ENCODE measurements at places on chromosomes 16 and 17.
A peak's percentile ranks its signal among the peaks of the same experiment; 100 is the strongest.

DNA sequence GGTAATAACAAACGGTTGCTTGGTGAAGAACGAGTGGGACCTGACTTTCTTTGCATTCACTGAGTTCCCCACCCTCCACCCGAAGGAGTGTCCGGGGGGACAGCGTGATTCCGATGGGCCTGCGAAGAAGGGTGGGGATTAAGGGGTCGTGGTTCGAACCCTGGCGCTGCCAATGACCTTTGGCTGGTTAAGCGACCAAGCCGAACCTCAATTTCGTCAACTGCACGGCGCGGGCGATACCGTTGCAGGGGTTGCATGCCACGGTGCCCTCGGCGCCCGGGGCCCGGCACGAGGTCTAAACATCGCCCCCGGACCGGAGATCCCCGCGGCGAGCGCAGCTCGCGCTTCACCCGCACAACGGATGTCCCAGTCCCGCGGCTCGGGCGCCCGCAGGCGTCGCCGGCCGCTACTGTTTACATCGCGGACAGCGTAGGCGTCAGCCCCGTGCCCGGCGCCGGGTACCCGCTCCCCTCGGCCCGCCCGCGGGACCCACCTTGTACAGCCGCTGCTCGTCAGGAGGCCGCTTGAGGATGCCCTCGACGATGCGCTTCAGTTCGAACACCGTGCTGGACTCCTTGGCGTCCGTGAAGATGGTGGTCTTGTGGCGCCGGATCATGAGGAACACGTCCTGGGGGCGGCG lies 460 bp downstream of the ELOB start:
- no peak for DNase-seq

GRCh38 chr17:42107597-42108576 lies 4.6 kb downstream of the DHX58 start:
- peak; percentile 98 for DNase-seq

DNA sequence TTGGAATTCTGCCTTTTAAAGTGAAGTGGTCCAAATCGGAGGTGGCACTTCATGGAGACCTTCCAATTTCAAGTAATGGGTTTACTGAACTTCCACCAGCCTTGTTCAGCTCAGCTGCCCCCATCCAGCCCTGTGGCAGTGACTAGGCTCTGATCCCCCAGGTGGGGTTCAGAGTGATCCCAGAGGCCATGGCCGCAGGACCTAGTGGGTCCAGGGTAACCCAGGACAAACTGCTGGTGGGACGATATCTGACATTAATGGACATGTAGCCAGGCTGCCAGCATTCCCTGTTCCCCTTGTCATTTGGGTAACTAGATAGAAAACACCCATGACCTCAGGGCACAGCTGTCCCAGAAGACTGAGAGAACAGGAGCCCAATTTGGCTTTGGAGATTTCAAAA lies 209.9 kb downstream of the GSG1L start:
- DNase-seq = no peak

DNA sequence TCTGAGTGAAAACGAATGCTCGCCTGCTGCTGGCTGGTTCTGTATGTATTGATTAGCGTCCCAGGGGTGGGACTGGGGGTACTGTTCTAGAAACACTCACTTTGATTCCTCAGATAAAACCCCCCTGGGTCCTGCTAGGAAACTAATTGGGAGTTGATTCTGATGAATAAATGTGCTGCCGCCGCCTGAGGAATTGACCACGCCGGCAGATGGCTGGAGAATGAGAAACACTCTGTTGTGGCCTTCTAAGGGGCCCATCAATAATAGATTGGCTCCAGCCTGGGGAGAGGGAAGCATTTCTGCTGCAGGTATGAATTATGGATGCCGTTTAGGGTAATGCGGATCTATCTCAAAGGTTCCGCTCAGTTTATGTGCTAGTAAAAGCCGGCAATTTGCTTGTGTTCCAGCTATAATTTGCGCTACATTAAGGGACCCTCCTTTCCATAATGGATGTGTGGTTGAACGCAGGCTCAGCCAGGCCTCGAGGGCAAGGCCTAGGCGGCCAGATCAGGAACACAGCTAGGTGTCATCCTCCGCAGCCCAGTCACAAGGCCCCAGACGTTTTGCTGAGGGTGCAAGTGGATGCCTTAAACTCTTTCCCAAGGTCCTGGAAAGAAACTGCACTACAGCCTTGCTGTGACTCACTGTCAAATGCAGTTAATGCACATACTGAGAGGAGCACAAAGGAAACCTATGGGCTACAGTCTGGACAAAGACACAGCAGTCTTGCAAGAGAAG lies 132.2 kb upstream of the HS3ST2 start:
- DNase-seq = no peak

DNA sequence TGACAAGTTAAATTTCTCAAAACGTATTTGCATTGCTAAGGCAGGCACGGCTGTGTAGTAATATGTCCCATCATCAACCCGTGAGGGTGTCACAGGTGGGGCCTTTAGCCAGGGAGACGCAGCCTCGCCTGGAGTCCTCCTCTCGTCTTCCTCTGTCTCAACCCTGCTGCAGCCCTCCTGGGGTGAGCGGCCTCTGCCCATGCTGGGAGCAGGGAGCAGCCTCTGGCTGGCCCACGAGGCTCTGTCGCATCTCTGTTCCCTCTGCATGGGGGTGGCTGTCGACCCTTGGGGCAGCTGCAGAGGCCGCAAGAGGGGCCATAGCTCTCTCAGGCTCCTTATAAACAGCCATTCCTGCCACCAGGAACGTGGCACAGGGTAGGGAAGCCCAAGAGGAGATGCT lies 806 bp upstream of the SMIM5 start:
- DNase-seq = no peak

DNA sequence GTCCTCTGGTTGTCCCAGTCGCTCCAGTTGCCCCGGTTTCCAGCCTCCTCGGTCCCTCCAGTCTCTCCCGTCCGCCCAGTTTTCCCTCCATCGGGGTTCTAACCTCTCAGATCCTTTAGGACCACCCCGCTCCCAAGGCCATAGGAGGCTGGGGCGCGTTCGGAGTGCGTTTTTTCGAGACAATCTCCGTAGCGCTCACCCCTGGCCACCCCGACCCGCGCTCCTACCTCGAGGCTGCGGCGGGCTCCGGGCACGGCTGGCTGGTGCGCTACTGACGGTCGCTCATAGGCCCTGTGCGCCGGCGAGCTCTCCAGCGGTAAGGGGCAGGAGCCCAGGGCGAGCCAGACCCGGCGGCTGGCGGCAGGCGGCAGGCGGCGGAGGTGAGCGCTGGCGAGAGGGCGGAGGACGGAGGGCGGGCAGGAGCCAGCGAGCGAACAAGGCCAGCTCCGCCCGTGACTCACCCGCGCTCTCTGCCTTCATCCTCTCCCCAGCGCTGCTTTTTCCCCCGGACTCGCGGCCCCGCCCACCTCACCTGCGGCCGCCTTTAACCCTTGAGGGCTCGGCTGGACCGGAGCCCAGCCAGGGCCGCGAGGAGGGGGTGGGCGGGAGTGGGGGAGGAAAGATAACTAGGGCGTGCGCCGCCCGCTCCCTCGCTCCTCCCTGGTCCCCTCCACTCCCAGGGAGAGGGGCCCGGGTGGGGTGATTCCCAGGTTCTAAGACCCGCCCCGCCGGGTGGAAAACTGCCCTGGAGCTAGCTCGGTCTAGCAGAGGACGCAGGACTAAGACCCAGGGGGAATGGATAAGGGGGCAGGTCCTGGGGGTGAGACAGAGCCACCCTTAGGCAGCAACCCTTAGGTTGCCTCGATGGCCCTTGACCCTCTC lies at the start of gene SP6:
Gene SP6 (minus strand): TSS at position 472 of the 882 bp plus-strand sequence. CDS start 2,734 bp downstream, outside the sequence.
- peak; percentile 70 for DNase-seq

DNA sequence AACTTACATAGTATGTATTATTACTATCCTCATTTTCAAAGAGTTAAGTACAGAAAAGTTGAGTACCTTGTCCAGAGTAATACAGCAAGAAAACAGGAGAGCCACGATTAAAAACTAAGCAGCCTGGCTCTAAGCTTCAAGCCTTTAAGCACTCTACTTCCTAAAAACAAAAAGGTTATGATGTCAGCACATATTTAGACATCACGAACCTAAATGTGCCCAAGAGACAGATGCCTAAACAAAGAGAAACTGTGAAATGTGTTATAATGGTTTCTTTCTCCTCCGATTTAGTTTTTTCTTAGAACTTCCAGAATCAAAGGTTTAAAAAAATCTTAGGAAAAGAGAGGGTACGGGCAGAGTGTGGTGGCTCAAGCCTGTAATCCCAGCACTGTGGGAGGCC lies 151.0 kb downstream of the VPS53 start:
- no peak for DNase-seq

- no peak for DNase-seq
Observed at GRCh38 chr17:33689725-33690124, 396.6 kb upstream of the ASIC2 start.

- DNase-seq = no peak
Observed at GRCh38 chr16:75787440-75787839, 61.1 kb upstream of the CPHXL start.

DNA sequence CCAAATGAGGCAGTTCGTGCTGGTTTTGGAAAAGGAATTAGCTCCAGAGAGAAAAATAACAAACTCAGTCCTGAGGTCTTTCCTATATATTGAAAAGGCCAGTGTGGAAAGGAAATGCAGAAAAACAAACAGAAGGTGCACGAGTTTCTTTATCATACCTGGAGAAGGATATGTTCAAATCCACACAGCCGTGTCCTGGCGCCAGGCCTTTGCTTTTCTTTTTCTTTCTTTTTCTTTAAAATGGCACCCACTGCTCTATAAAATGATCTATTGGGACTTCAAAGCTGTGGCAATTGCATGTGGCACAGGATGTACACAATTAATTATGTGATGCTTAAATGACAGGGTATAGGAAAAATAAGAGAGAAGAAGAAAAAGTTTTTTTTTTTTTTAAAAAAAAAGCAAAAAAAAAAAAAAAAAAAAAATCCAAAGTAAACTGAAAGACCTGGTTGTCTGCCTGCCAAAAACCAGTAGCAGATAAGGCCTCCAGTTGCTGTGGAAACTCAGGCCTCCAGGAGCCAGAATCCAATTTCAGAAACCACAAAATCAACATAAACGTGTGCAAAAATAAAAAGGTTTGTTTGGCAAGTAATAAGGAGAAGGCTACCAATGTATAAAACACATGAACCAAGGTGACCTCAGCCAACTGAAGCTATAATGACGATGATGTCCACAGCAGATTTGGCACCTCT lies 957.6 kb upstream of the SOX9 start:
- DNase-seq = no peak

- DNase-seq = no peak
Observed at GRCh38 chr16:85202051-85202601, 89.9 kb upstream of the CIBAR2 start.

- peak; percentile 20 for DNase-seq
Observed at GRCh38 chr17:50396261-50397110, 837 bp downstream of the LRRC59 start.

DNA sequence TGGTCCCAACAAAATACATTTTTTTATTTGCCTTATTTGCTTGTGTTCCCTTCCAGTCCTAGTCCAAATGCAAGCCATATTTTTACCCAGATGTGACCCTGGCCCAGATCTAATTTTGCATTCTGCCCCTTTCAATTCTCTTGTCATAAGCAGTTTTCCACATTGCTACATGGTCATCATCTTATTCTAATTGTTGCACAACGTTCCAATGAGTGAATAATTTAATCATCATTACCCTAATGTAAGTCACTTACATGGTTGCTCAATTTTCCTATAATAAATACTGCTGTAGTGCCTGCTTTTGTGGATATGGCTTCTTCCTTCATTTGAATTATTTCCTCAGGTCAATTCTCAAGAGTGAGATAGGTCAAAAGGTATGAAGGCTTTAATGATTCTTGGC lies 12.8 kb downstream of the RSAD1 start:
- DNase-seq = no peak

GRCh38 chr17:49729069-49729468 lies 21.3 kb upstream of the SLC35B1 start:
- no peak for DNase-seq

- DNase-seq = no peak
Observed at GRCh38 chr17:16007439-16007838, 7.8 kb downstream of the TTC19 start.

DNA sequence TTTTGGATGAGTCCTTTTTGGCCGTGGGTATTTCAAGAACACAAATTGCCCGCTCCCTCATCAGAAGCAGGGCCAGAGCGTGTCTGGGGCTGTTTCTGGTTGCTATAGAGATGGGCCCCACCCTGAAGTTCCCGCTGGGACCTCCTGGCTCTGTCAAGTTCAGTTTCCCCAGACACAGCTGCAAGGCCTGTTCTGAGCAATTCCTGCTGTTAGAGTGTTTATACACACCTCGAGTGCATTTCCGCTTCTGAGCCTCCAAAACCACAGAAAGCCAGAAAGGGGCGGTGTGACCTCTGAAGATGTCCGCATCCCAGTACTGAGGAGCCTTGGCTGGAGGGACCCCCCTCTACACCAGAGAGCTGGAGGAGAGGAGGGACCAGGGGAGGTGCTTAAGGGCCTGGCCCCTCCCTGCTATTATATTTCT lies 9.3 kb upstream of the WBP2 start:
- DNase-seq = peak; percentile 79

- DNase-seq = no peak
Observed at GRCh38 chr17:8488901-8489300, 53.2 kb downstream of the NDEL1 start.

DNA sequence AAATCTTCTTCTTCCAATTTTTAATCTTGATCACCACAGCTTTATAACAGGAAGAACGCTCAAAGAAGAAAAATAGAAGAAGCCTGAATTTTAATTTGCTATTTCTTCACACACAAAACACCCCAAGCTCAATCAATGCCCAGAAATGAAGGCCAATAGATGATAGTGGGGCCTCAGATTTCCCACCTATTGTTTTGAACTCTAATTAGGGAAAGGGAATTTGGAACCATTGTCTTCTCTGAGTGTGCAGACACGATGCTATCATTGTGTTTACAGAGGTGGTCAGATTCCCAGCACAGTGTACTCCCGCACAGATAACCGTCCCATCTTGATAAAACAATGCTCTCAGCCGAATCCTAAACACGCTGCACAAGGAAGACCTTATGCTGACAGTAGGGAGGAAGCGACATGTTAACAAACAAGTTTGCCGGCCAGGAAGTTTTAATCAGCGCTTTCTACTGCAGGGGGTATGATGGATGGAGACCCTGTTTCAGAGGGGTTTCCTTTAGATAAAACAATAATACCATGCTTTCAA lies 684.7 kb downstream of the MAF start:
- no peak for DNase-seq

- DNase-seq = no peak
Observed at GRCh38 chr16:68351991-68352431, 41.2 kb downstream of the PRMT7 start.

- no peak for DNase-seq
Observed at GRCh38 chr17:17515934-17516930, 20.0 kb upstream of the RASD1 start.

GRCh38 chr16:84989749-84990620 lies 21.4 kb downstream of the ZDHHC7 start:
- no peak for DNase-seq

DNA sequence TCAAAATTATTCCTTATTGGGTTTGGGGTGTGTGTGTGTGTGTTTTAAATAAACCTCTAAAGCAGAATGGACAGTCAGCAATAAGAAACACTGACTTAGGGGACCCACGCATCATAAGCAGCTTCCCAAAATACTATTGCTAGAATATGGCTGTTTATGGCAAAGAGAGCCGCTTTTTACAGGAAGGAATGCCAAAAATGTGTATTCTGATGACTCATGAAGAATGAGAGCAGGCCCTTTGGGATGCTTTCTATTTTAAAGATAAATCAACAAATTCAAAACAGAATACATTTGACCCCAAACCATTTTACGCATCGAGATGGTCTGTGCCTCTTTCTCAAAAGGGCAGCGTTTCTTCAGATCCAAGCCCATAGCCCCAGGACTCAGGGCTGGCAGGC lies 37.5 kb downstream of the ARHGAP17 start:
- DNase-seq = no peak

GRCh38 chr17:48894886-48895285 lies 2.3 kb downstream of the ATP5MC1 start:
- DNase-seq = no peak
